ENCODE measurements at places on chromosomes 2 and 18.

DNA sequence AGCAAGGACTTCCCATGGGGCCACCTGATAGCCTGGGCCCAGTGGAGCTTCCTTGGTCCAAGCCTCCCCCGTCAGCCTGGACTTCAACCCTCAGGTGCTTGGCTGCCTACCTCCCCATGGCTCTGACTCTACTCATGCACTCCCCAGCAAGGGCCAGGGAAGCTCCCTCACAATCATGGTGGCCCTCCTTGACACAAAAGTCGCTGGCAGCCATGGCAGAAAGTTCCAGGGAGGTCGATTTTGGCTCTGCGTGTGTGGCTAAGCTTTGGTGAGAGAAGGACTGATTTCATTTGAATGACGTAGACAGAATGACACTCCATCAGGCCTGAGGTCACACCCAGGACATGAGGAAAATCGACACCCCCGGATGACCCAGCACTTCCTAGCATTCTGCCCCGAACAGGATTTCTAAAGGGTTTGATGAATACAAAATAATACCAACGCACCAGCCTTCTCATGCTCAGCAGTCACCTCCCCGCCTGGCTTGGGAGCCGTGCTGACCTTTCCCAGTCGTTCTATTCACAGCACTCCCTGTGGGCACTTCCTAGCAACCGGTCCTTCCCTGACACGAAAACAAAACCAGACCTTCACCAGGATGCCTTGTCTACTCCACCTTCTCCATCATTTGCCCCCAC is 52.7 kb downstream of the LBH start:
- no peak for DNase-seq

GRCh38 chr2:225100856-225101294 is 58.6 kb upstream of the DOCK10 start:
- DNase-seq: no peak

- DNase-seq: no peak
Observed at GRCh38 chr2:188181067-188181838, 110.4 kb upstream of the GULP1 start.

- DNase-seq: no peak
Observed at GRCh38 chr18:44065206-44065605, 615.5 kb upstream of the SETBP1 start.

GRCh38 chr18:3444954-3445353 is 5.0 kb upstream of the TGIF1 start:
- DNase-seq: no peak

DNA sequence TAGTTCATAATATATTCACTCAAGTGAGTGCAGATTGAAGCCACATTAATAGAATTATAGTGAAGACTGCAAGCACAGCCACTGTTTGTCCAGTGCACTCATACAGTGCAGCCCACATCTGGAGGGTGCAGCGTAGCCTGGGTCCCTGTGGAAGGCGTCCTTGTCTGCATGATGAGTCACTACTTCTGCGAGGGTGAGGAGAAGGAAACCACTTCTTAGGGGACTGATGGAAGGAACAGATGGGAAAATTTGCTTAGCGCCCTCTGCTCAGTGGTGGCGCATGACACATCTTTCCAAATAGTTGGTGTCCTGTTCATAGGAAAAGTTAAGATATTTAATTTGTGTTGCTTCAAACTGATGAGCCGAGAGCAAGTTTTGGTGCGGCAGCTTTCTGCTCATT is 330.4 kb upstream of the SMIM21 start:
- no peak for DNase-seq

DNA sequence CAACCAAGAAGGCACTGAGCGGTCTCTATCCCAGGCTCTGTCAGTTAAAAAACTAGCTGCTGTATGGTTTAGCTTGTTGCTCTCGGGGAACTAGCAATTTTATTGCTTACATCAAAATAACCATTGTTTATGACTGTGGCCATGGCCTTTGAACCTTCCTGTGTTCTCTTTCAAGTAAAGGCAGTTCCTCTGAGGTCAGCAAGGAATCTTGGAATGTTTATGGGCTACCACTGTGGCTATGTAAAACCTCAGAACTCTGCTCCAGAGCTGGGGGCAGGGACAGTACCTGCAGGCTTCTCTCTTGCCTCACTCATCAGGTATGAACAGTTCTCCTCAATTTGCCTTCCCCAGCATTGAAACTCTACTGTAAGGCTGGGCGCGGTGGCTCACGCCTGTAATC is 416.0 kb upstream of the NETO1 start:
- no peak for DNase-seq

DNA sequence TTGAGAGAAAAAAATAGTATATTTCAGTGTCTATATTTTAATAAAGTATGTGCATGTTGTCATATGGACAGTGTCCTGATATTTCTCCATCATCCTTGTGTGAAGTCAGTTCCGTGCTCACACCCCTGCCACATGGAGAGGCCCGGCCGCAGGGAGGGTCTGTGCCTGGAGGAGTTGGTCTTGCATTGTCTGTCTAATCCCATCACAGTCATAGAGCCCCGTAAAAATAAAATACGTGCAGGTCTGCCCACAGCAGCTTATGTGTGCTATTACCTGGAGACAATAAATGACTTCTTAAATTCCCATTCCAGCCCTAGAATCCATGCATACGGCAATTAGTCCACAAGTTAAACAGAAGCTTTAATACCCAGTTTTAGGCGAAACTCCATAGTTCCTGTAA is 20.1 kb downstream of the MAPRE2 start:
- no peak for DNase-seq

DNA sequence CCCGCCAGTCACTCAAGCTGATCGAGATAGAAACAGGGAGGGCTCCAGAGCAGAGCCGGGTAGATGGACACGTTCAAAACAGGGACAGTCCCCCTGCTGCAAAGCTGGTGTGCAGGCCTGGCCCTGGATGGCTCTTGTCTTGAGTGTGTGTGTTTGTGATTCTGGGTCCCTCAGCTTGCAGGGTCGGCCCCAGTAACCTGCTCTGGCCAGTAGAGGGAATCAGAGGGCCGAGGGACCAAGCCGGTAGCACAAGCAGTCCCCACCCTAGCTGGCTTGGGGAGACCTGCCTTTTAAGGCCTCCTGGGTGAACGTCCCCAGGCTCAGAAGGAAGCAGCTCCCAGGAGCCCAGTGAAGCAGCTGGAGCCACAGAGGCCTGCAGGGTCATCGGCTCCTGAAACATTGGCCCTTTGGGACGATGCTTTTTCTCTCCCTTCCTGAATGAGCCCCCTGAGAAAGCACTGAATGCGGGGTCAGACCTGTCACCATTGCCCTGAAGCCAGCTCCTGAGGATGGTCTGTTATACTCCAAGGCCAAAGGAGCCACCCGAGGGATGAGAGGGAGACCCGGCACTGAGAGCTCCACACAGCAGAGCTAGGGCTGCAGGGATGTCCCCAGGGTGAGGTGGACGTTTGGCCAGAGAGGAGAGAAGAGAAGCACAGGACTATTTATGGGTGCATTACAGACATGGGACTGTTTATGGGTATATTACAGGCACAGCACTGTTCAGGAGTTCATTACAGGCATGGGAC is 15.4 kb upstream of the MLPH start:
- DNase-seq: peak; percentile 29

DNA sequence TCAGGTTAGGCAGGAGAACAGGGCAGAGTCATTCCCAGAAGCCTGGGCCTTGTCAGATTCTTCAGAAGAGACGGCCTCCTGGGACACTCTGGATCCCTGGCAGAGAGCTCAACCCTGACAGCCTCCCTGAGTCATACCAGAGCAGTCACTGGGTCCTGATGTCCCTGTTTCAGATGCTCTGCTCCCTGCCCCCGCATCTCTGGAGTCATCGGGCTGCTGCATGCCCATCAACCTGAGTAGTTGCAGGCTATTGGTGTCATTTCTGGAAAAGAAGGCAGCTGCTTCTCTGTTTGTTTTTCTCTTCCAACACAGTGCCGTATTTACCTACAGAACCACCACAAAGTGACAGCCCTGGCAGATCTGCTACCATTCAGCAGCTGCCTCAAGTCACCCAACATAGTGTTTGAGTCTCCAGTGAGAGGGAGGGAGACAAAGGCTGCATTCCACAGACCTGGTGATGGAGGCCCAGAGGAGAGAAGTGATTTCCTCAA is 145.1 kb downstream of the B3GNT2 start:
- no peak for DNase-seq

GRCh38 chr18:4987452-4988405 is 209.3 kb downstream of the AKAIN1 start:
- DNase-seq: no peak

DNA sequence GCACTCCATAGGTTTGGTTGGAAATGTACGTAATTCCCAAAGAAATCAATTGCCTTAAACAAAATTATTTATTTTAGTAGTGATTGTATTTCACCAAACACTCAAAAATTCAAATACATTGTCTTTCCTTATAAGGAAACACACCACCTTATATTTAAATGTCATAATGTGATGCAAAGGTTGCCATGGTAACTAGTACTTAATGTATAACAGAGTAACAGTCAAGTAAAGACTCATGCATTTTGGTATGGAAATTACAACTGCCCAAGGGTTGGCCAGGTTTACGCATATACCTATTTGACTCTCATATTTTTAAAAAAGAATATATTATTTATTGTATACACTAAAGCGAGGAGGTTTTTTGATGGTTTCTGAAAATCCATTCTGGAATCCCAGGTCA is 231.2 kb downstream of the TCF4 start:
- DNase-seq: no peak

GRCh38 chr2:219281588-219281987 is 2.4 kb downstream of the DNAJB2 start:
- DNase-seq: no peak

GRCh38 chr2:100267751-100268150 is 54.5 kb downstream of the LONRF2 start:
- DNase-seq: no peak

DNA sequence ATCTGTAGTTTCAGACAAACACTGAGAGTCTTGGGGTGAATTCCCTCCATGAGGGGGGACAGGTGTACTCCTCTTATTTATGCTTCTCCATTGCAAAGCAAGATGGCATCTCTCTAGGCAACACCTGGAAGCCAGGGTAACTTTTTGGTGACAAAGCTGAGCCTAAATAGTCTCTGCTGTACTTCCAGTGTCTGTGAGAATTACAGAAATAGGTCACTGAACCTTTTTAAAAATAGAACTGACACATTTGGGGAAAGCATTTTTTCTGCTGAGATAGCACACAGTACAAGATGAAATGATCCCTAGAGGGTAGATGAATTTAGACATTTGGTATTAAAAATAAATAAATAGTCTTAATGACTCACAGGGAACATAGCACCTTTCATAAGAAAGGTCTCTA is 71.7 kb upstream of the SP3 start:
- DNase-seq: no peak

DNA sequence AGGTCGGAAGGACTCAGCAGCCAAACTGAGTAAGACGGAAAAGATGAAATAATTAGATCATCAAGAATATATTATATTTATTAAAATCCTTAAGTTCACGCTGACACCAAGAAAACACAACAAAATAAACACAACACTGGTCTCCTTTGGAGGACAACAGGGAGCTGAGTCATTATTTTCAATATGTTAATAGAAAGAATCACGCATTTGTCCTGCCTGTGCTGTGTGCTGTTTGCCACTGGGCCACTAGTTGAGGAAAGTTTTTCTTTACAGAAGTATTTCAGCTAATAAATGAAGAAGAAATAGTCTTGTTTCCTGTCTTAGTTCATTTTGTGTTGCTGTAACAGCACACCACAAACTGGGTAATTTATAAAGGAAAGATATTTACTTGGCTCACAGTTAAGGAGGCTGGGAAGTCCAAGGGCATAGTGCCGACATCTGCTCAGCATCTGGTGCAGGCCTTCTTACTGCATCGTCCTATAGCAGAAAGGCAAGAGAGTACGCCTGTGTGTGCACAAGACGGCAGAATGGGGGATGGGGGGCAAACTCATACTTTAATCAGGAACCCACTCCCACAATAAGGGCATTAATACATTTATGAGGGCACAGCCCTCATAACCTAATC is 88.0 kb downstream of the TCF7L1 start:
- no peak for DNase-seq

GRCh38 chr18:13500227-13500865 is 226.0 kb downstream of the FAM210A start:
- no peak for DNase-seq

- DNase-seq: no peak
Observed at GRCh38 chr2:143139835-143140393, 10.7 kb downstream of the ARHGAP15 start.

DNA sequence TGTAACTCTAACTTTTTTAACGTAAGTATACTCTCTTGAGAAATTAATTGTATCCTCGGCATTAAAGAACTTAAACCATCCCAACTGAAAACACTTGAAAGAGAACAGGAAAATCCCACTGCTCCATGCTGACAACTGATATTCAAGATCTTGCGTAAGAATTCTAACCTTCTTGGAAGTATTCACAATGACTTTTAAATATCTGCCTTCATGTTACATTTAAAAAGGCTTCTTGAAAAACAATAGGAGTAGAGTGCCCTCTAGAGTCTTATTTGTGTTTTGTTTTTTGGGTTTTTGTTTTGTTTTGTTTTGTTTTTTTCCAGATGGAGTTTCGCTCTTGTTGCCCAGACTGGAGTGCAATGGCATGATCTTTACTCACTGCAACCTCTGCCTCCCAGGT is 65.4 kb upstream of the DNAJC10 start:
- no peak for DNase-seq

- no peak for DNase-seq
Observed at GRCh38 chr2:161754379-161754778, 130.2 kb downstream of the SLC4A10 start.

- DNase-seq: peak; percentile 22
Observed at GRCh38 chr2:218733171-218734021, 22.8 kb downstream of the TTLL4 start.

GRCh38 chr2:15354596-15355366 is 206.4 kb downstream of the NBAS start:
- DNase-seq: no peak

- no peak for DNase-seq
Observed at GRCh38 chr2:189485146-189485545, 43.9 kb downstream of the WDR75 start.

DNA sequence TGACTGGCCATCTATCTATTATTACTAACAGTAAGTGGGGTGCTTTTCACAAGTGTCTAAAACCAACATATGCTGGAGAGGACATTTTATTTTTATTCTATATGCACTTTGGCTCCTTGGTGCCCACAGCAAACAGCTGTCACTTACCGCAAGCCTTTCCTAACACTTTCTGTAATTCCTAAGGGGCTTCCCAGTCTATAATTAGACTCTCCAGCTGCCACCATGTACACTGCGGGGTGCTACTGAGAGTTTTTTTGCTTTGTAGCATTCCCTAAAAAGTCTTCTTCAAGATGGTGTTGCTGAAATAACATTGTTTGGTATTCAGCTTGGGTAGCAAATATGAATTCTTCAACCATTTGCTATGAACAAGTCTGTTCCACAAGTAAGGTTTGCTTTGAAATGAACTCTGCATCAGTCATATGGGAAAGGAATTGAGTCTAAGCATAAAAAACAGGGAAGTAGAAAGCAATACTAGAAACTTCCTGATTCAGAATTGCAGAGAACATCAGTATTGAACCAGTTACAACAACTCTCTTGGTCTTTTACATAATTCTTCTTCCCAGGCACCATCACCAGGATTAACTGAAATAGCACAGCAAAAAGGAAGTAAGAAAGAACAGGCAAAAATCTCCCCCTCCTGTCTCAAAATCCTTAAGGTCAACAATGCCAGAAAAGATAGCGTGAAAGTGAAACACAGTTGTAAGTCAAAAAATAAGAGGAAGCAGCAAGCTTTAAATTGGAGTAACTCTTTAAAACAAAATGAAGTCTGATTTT is 28.6 kb downstream of the EPB41L3 start:
- no peak for DNase-seq
